DMS79 (cell line): ENCODE measurements at places on chromosomes 4 and X.
A peak's percentile ranks its signal among the peaks of the same experiment; 100 is the strongest.

DNA sequence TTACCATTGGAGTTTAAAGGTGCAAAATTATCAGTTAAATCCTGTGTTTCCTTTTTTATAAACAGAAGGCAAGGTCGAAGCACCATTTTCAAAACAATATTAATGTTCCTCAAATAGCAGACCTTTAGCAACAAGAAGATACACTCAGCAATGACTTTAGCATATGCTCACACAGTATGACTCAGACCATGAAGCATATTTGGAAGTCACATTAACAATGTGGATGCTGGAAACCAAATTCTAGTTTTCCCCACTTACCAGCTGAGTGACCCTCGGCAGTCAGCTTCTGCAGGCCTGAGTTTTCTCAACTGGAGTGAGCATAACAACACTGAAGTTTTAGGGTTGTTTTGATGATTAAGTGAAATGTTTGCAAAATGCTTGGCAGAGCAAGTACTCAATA is 130.5 kb downstream of the ANK2 start:
- no peak for DNase-seq

DNA sequence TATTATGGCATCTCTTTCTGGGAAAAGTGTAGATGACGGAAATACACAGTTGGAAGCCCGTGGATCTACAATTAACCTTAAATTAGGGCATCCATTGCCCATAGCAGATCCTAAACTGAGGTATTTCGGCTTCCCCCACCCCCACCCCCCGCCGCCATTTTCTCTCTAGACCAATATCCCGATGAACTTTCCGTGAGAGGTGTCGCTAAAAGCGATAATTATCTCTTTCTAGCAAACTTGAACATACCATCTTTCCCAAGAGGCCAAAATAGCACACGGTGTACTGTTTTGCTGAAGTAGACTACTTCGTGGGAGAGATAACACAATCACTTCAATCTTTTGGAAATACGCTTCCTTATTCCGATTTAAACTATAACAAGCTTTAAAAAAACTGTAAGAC is 554 bp downstream of the KLHL15 start:
- no peak for DNase-seq

DNA sequence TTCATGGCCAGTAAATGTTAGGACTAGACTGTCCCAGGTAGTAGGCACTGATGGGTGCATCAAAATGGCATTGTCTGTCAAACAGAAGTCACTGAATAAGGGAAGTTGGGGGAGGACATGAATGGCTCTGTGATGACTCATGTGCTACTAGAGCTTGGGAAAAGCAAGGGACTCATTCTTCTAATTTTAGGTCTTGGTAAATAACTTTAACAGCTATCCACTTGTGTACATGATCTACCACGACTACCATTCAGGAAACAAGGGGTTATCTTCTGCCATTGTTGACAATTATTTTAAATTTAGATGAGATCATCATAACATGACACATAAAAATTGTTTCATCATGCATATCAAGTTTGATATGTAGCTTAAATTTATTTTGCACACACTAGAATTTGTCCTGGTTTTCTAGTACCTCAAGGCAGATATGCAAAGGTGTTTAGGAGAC is 6.3 kb downstream of the AREG start:
- no peak for DNase-seq

GRCh38 chr4:147940171-147940570 is 208.3 kb downstream of the ARHGAP10 start:
- DNase-seq = no peak

DNA sequence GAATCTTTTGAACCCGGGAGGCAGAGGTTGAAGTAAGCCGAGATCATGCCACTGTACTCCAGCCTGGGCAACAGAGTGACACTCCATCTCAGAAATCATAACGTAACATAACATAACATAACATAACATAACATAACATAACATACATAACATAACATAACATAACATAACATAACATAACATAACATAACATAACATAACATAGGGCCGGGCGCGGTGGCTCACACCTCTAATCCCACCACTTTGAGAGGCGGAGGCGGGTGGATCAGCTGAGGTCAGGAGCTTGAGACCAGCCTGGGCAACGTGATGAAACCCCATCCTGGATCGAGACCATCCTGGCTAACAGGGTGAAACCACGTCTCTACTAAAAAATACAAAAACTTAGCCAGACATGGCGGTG is 76.7 kb downstream of the NOCT start:
- DNase-seq = no peak

- DNase-seq = no peak
Observed at GRCh38 chr4:13988353-13989305, 361.1 kb upstream of the BOD1L1 start.

- no peak for DNase-seq
Observed at GRCh38 chr4:172919269-172919668, 249.3 kb upstream of the GALNT7 start.

GRCh38 chr4:156950948-156951347 is 20.7 kb downstream of the PDGFC start:
- no peak for DNase-seq

DNA sequence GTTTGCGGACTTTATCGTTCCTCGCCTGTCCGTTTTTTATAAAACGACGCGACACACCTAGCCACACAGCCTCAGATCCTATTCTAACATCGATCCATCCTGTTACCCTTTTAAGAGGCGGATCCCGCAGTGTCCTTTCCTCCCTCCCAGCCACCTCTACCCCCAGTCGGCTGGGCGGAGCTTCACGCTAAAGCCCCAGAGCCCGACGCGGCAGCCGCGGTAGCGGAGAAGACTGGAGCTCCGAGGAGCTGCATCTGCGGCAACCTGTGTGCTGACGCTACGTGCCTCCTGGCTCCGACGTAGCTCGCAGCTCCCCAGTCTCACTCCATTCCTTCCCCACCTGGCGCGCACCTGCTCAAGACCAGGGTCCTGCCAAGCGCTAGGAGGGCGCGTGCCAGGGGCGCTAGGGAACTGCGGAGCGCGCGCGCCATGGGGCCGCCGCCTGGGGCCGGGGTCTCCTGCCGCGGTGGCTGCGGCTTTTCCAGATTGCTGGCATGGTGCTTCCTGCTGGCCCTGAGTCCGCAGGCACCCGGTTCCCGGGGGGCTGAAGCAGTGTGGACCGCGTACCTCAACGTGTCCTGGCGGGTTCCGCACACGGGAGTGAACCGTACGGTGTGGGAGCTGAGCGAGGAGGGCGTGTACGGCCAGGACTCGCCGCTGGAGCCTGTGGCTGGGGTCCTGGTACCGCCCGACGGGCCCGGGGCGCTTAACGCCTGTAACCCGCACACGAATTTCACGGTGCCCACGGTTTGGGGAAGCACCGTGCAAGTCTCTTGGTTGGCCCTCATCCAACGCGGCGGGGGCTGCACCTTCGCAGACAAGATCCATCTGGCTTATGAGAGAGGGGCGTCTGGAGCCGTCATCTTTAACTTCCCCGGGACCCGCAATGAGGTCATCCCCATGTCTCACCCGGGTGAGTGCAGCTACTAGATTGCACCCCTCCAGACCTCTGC is at the start of gene RNF128:
Gene RNF128 (plus strand): TSS at position 217 of the 953 bp plus-strand sequence. CDS start 213 bp downstream, at position 430.
- no peak for DNase-seq

DNA sequence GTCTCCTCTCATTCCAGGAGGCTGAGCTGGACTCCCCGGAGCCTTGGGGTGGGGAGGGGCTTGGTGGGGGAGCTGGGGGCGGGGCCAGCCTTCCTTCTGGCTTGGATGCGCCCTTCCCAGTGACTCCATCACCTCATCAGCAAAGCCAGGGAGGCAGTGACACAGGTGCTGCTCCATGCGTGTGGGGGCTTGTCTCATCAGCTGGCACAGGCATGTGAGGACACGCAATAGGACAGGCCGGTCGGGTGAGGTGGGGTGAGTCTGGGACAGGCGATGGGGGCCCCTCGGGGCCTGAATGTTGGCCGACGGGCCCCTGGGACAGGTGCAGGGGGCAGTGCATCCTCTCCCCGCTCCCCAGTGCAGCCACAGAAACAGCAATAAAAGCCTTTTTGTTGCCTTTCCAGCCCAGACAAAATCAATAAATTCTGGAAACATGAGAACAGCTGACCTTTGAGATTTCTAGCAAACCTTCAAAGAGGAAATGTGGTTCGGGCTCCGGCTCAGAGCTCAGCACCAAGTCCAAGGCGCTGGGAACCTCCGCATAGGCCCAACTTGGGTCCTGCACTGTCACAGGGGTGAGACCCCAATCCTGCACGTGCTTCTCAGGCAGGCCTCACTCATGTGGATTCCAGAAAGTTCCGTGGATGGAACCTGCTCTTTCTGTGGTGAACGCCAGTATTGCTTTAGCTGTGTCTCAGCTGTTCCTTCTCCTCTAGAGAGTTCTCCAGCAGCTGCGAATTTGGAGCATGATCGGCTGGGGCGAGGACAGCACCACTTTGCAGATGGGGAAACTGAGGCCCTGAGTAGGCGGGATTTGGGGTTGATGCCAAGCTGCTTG is 18.5 kb downstream of the ADRA2C start:
- DNase-seq = peak; percentile 19

- no peak for DNase-seq
Observed at GRCh38 chrX:78687586-78687985, 28.5 kb upstream of the RTL3 start.

DNA sequence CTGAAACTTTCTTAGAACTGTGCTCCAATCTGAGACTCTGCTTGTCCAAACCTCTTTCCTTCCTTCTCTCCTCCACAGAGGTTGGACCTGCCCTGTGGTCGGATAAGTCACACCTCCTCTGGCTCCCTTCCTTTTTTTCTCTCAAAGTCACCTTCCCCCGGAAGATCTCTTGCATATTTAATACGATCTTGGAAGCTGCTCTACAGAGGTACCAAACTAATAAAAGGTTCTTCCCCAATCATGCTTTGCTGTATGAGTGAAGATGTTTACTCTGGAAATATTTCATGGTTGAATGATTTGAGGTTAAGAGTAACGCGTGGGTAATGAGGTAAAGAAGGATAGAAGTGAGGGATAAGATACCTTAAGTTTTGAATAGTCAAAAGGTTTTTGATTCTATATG is 166.0 kb downstream of the ATG4A start:
- DNase-seq = no peak

DNA sequence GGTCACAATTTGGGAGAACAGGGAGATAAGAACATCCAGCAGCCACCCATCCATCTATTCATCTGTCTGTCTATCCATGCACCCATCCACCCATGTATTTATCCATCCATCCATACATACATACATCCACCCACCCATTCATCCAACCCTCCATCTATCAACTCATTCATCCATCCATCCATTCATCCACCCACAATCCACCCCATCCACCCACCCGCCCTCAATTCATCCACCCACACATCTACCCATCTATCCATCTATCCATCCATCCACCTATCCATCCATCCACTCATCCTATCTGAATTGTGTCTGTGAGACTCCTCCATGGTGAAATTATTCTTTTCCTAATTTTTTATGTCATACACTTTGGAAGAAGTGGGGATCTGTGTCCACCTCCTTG is 6.8 kb upstream of the CD99 start:
- no peak for DNase-seq

DNA sequence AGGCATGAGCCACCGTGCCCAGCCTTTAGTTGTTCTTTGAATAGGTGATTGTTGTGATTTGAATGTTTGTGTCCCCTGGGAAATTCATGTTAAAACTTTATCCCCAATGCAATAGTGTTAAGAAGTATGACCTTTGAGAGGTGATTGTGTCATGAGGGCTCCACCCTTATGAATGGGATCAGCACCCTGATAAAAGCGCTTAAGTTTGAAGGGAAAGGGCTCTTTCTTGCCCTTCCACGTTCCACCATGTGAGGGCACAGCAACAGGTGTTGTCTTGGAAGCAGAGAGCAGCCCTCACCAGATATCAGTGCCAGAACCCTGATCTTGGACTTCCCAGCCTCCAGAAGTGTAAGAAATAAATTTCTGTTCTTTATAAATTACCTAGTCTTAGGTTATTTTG is 33.7 kb upstream of the RP2 start:
- no peak for DNase-seq

GRCh38 chr4:73037057-73037456 is 32.5 kb downstream of the COX18 start:
- DNase-seq = no peak

DNA sequence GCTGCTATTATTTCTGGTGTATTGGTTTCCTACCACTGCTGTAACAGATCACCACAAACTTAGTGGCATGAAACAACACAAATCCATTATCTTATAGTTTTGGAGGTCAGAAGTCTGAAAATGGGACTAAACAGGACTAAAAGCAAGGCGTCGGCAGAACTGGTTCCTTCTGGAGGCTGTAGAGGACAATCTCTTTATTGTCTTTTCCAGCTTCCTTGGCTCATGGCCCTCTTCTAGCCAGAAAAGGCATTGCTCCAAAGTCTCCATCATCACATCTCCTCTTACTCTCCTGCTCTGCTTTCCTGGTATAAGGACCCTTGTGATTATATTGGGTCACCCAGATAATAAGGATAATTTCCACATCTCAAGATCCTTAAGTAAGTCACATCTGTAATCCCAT is 121.9 kb downstream of the CLCN4 start:
- no peak for DNase-seq

DNA sequence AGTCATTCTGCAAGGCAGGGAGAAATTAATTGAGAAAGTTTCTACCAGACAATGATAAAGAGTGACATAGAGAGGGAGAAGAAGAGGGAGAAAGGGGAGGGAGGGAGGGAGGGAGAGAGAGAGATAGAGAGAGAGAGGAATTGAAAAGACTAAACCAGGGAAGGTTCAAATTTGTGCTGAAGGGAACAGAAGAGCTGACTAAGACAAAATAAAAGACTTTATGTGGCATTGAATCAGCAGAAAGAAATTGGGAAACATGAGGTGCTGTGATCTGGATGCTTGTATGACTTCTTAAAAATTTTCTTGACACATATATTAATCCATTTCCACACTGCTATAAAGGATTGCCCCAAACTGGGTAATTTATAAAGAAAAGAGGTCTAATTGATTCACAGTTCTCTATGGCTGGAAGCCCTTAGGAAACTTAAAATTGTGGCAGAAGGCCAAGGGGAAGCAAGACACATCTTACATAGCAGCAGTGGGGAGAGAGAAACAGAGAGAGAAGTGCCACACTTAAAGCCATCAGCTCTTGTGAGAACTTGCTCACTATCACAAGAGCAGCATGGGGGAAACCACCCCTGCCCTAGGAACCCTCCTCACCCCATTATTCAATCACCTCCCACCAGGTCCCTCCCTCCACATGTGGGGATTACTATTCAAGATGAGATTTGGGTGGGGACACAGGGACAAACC is 13.5 kb upstream of the CXCL6 start:
- no peak for DNase-seq

GRCh38 chrX:19070555-19070994 is 51.7 kb downstream of the ADGRG2 start:
- no peak for DNase-seq

- no peak for DNase-seq
Observed at GRCh38 chrX:10246846-10247245, 90.1 kb downstream of the CLCN4 start.

DNA sequence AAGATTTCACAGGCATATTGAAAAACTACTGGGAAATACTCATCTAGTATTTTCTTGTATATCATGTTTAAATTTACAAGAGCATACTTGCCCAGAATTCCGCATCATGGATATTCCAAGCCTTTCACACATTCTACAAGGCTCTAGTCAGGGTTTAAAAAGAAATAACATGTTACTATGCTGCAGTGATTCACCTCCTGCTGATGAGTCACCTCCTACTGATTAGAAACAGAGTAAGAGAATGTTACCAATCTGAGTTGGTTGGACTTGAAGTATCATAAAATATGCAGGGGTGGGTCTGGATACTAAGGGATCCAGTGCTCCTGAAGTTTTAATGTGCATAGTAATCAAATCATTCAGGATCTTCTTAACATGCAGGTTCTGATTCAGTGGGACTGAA is 192.0 kb upstream of the ANK2 start:
- no peak for DNase-seq
